ENCODE measurements at places on chromosomes 3 and 15.

GRCh38 chr15:68679961-68680371 lies 101.2 kb downstream of the CORO2B start:
- no peak for DNase-seq

DNA sequence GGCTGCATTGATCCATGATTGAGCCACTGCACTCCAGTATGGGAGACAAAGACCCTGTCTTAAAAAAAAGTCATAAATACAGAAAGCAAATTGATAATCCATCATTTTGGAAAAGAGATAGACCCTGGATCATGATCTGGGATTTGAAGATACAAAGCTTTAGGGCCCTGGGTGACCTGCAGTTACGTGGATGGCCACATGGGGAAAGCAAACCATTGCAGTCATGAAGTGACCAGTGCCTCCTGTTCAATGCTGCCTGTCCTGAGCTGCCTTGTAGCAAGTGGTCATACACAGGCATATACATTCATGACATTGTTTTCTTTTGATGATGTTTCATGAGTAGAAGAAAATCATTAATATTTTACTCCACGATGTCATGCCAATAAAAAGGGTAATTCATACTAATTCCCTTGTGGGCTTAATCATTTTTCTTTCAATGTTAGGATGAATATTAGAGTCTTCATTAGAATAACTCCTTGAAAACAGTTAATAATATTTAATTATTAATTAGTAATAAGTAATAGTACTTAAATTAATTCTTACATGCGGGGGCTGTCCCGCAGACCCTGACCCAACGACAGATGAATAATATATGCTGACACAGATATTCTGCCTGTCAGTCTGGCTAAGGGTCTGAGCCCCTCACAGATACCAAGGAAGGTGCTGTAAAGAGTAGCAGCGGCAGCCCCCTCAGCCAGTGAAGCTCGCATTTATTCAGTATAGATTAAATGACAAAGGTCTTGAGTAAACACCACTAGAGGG lies 109.0 kb upstream of the UNC13C start:
- no peak for DNase-seq

GRCh38 chr3:50395070-50395860 lies 35.9 kb upstream of the TMEM115 start:
- DNase-seq = no peak

GRCh38 chr15:67865331-67865730 lies 25.5 kb upstream of the RNU6-1 start:
- DNase-seq = no peak

DNA sequence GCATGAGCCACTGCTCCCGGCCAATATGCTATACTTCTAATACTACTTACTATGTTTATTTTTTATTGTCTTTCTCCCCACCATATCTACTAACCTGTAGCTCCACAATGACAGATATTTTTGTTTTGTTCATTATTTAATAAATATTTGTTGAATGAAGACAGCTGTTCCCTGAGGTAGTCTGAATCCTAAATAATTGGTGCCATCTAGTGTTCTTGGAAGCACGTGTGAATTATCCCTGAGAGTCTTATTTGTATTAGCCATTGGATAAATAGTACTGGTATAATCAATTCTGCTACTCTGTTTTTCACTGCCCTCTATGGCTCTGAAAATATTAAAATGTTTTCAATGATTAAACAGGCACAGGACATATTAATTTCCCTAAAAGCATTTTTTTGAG lies 5.6 kb upstream of the APPL1 start:
- DNase-seq = peak; percentile 48

DNA sequence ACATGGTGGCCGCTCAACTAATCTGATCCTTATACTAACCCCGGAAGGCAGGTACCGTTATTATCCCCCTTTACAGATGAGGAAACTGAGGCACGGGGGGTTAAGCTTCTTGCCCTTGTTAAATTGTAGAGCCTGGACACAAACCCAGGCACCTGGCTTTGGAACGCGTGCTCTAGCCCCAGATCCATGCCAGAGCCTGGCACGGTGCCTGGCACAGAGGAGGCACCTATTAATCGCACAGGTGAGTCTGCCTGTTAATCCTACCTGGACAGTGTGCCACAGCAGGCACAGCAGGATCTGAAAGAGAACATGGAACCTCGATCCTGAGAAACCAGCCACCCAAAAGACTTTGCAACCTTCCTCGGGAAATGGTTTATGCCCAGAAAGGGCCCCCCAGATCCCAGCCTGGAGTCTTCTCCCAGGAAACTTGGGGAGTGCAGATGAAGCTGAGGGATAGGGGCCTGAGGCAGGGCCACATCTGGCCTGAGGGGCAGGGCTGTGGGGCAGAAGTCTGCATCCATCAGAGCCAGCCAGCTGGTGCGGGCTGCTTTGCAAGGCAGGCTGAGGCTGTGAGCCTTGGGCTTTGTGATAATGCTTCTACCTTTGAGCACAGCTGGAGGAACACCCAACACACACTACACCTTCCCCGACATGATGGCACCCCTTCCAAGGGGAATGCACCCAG lies 55.3 kb upstream of the SLC6A1 start:
- DNase-seq = no peak

DNA sequence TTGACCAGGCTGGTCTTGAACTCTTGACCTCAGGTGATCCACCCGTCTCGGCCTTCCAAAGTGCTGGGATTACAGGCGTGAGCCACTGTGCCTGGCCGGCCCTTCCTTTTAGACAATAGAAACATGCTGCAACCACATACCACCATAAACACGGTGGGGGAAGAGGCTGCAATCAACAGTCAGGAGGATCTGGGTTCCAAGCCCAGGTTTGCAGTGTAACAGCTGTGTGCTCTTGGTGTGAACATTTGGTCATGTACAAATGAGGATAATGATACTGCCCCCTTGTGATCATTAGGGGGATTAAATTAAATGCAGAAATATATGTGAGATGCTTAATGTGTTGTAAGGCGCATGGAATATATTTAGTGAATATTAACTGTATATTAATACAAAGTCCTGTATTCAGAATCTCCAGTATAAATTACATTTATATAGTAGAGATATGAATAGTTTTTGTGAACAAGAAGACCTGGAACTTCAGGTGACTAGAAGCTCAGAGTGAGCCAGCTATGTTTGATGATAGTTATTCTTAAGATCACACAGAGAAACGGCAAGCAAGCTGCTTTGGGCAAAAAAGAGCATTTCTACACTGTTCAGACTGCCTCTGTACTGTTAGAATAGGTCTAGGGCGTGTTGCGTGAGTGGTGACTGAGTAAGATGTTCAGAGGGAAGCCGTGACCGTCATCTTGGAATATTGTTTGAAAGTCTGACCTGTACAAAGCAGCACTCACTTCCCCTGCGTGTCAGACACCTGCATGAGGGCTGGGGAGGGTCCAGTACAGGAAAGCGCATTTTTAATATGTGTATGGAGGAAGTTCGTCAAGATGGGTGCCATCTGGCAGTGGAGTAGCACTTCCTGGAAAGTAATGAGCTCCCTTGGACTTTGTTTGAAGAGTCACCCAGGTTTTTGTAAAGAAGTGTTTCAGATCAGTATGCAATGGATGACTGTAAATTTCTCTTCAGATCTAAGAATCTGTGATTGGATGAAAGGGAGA lies 125.8 kb downstream of the PGPEP1L start:
- peak; percentile 75 for DNase-seq

- DNase-seq = no peak
Observed at GRCh38 chr15:72050700-72051099, 67.2 kb downstream of the MYO9A start.

DNA sequence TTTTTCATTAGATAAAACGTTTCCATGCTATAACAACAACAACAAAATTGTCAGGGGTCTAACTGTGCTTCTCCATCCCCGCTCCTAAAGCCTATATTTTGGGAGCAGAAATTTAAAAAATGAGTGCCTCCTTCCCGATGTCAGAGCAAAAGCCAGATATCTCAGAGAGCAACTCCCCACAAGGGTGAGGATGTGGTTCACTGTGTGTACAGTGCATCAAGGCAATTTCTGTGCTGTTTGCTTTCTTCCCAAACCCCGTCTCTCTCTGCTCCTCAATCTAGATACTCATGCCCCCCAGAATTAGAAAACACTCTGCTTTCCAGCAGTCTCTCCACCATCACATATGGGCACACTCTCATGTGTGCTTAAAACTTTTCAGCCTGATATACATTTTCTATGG lies 76.7 kb upstream of the MBNL1 start:
- no peak for DNase-seq

GRCh38 chr3:38538773-38539353 lies 42.7 kb downstream of the EXOG start:
- DNase-seq = no peak

GRCh38 chr3:59481776-59482400 lies 432.1 kb upstream of the CFAP20DC start:
- DNase-seq = no peak

- DNase-seq = no peak
Observed at GRCh38 chr3:180199417-180199995, 162.8 kb upstream of the PEX5L start.

GRCh38 chr3:4588466-4588865 lies 95.3 kb downstream of the ITPR1 start:
- DNase-seq = peak; percentile 41

GRCh38 chr3:31522152-31522551 lies 10.6 kb upstream of the STT3B start:
- DNase-seq = peak; percentile 26

DNA sequence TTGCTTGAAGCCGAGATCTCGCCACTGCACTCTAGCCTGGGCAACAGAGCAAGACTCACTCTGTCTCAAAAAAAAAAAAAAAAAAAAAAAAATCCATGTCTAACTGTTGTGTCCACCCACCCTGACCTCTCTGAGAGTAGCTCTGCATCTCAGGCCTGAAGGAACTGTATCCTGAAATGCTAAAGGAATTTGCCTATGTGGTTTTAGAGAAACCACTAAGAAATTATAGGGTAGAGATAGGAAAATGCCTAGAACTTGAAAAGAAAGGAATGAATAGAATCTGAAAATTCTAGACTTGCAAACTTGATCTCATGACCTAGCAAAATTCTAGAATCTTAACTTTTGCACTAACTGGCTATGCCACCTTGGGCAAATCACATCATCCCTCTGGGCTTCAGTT lies 217.5 kb upstream of the ROPN1 start:
- DNase-seq = no peak

- DNase-seq = no peak
Observed at GRCh38 chr3:17553080-17553479, 189.4 kb downstream of the TBC1D5 start.

DNA sequence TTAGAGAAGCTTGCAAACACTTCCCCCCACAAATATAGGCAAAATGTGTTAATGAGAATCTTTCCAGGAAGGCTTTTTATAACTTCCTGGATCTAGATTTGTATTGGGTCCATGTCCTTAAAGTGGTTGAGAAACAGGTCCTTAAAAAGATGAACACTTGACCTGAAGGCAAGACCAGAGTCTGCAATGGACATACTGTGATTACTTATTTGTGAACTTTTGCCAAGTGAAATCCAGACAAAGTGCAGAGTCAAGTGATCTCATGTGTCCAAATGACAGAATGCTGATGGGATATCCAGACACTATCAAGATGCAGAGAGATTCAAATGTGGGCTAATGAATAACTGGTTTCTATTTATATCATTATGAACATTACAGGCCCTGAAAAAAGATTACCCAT lies 43.8 kb downstream of the FRMD4B start:
- DNase-seq = no peak

- DNase-seq = no peak
Observed at GRCh38 chr15:91688811-91689210, 164.7 kb upstream of the SLCO3A1 start.

DNA sequence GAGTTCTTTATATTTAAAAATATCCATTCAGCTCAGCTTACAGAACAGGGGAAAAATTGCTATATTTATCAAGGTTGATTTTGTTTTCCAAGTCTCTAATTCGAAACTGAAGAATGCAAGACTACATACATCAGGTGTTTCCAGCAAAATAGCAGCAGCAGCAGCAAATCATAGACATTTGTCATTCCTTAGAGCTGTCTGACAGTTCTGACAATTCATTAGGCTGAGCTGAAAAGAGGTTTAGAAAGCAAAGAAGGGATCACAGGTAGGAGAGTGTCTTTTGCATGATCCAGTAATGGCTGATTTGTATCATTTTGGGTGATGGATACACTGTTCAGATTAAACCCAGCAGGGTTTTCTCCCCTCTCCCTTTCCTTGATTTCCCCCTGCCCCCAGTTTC lies 545.7 kb downstream of the MCTP2 start:
- no peak for DNase-seq

GRCh38 chr15:77584201-77584600 lies 48.5 kb downstream of the LINGO1 start:
- DNase-seq = peak; percentile 46

GRCh38 chr3:141384157-141384556 lies 15.9 kb downstream of the ZBTB38 start:
- no peak for DNase-seq

- peak; percentile 90 for DNase-seq
Observed at GRCh38 chr3:66107855-66108254, 69.1 kb upstream of the MAGI1 start.

DNA sequence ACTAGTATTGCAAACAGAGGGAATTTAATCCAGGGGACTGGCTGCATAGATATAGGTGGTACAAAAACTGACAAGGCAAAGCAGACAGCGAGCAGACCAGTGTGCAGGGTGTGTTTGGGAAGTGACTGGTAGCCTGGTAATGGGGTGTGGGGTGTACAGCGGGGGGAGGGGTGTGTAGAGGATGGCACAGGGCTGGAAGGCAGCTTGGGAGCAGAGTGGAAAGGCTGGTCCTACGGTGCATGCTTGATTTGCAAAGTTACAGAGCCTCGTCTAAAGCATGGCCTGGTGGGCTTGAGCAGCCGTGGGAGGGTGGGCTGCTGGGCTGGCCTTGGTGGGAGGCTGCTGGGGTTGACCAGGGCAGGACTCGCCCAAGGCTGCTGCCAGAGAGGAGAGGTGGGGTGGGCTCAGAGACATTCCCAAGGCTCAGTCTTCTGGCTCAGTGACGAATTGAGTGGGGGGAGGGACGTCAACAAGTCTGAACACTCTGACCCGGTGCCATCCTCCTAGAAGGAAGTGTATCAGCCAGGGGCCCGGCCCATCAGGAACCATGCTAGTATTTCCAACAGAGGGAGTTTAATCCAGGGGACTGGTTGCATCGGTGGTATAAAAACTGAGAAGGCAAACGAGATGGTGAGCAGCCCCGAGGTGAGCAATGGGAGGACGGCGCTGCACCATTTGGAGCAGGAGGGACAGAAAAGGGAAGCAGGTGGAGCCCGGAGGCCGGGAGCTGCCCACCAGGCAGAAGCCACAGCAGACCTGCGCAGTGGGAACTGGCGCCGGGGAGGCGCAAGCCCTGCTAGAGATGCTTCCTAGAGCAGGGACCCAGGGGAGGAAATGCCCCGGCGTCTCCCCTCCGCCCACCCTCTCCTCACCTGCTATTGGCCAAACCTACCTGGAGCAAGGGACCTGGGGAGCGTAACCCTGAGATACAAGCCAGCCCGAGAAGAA lies 29.2 kb downstream of the CPN2 start:
- DNase-seq = peak; percentile 49

DNA sequence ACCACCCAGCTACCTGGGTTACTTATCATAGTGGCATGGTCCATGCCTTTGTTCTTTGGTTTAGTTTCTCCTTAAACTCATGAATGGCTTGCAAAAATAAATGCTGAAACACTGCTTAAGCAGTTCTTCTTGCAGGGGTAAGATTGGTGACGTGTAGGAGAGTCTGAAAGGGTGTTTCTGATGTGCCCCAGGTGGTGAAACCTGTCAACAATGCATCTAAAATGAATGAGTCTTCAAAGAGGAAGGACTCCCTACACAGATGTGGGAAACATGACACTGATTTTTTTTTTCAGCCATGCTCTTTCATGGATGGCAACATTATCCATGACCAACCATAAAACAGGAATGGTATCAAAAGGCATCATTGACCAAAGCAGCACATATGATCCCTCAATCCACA lies 72.0 kb downstream of the KCNH8 start:
- DNase-seq = no peak

GRCh38 chr15:51775967-51776816 lies 24.8 kb downstream of the TMOD2 start:
- peak; percentile 67 for DNase-seq

Measured in lung microvascular endothelial cell (primary cell).